ENCODE measurements at places on chromosomes 5 and 9. TPM values are rescaled to one million over a fixed set of nuclear protein-coding genes. Genes with fewer than 3 reads are reported as not detected.

Gene SNAPC4
- 3.5 TPM for total RNA-seq

Gene PALM2AKAP2
- 59.9 TPM for total RNA-seq

Gene LRRC19
- total RNA-seq = not detected

Gene PCDHGA8
- total RNA-seq = 1.5 TPM

Gene SKIC3
- 83.1 TPM for total RNA-seq

Gene PCDHA1
- not detected for total RNA-seq

Measured in subcutaneous adipose tissue (tissue), 4 donors.